ENCODE measurements at places on chromosomes 6 and 20.

DNA sequence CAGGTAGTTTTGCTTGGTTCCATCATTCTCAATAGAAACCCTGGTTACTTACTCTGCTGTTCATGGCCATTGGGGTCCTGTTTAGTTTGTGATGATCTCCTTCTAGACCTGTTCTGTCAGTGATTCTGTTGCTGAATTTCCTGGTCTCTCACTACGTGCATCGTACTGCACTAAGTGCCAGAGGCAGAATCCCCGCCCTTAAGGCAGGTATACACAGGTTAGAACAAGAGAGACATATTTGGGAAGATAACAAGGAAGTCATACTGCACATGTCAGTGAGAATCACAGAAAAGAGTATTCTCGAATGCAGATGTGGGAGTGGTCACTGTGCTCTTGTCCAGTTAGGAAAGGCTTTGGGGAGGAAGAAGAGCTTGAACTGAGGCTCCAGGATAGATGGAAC lies 148.1 kb upstream of the MYLIP start:
- DNase-seq, result no peak

DNA sequence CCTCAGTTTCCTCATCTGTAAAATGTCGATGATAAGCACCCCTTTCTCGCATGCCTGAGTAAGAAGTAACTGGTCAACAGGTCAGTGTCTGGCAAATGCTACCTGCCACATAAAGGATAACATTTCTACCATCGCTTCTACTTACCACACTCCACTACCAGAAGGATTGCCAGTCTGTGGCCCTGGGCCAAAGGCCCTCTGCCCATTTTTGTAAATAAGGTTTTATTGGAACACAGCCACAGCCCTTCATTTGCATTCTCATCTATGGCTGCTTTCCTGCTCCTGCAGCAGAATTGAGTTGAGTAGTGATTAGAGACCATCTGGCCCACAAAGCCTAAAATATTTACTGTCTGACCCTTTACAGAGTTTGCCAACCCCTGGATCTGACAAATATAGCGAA lies 121.8 kb downstream of the TOX2 start:
- no peak for DNase-seq

DNA sequence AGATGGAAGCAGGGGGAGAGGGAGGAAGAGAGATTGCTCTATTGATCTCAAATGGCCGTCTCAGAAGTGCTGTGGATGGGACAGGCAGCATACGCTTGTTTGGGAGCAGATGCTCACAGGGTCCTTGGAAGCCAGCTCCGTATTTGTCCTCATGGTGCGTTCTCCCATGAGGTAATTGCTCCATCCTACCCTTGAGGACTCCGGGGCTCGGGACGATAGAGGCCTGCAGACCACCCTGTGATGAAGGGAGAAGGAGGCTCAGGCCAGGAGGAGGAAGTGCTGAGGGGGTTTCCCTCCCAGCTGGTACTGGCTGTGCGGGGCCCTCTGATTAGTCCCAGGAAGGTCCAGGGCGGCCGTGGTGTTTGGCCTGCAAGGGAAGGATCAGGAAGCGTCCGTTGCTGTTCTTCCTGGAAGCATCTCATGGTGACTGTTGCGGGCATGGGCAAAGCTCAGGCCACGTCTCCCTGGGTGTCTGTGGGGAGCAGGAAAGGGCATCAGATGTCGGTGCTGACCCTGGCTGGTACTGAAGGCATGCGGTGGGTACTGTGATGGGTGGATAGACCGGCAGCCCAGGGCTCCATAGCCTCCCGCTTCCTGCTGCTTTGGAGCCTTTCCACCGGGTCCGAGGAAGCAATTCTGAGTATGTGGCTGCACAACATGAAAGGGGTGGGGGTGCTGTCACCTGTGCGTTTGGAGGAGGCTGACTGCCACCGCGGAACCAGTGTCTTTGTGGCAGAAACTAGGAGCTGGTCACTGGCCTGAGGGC lies 158.3 kb downstream of the SYCP2 start:
- no peak for DNase-seq

GRCh38 chr6:684831-685636 lies 7.9 kb downstream of the EXOC2 start:
- DNase-seq, result peak; percentile 59

- no peak for DNase-seq
Measured at GRCh38 chr6:64249115-64249514, 613.5 kb downstream of the PHF3 start.

DNA sequence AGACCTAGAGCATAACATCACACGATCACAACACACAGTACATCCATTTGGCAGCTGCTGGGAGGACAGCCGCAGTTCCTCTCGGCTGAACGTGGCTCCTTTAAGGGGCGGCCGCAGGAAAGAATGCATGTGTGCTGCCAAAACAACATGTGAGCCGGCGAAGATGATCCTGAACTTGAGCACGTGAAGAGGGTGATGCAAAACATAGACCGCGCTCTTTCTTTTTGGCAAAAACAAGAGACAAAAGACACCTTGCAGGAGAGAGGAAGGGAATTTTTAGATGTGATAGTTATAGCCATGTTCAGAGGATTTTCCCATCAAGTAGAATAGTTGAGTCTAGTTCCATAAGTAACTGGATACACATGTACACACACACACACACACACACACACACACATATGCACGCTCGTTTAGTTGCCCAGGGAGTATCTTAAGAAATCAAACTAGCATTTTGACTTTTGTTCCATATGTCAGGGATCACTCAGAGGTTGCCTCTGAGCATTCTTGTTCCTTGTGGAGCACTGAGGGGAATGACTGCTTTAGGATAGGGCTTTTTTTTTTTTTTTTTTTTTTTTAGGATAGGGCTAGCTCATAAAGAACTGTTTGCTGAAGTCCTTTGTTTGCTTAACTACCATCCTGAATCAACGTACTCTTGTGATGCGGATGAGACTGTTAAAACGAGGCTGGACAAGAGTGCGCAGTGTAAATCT lies 21.7 kb upstream of the RANBP9 start:
- DNase-seq, result no peak

DNA sequence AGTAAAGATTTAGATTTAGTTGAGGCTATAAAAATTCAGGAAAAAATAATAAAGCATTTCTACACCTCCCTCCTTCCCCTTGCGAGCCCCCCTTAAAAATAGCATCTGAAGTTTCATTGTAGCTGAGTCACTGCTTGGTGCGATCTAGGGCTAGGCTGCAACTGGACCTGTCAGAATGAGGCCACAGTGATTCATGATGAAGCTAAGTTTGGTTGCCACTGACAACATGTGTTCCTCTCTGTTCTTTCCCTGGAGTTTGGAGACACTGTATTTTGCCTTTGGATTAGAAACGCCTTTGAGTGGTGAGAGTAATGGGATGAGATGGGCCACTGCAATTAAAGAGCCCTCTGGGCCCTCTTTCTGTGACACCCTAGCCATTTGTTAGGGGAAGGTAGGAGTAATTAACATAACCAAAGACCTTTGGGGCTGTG lies 334.1 kb downstream of the NRN1 start:
- no peak for DNase-seq

GRCh38 chr6:6972456-6972855 lies 135.3 kb upstream of the RREB1 start:
- DNase-seq, result no peak

DNA sequence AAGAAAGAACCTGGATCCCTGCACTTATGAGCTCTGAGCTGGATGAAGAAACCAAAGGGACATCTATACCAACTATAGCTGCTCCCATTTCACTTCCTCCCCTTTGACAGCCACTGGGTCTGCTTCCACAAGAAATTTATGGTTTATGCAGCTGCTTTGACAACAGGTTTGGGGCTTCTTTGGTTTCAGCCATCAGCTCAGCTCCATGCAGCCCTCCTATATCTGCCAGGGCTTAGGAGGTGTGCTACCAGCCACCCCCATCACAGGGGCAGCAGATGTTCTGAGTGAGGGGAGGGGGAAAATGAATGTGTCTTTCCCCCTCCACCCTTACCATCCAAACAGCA lies 29.2 kb upstream of the PKHD1 start:
- no peak for DNase-seq

DNA sequence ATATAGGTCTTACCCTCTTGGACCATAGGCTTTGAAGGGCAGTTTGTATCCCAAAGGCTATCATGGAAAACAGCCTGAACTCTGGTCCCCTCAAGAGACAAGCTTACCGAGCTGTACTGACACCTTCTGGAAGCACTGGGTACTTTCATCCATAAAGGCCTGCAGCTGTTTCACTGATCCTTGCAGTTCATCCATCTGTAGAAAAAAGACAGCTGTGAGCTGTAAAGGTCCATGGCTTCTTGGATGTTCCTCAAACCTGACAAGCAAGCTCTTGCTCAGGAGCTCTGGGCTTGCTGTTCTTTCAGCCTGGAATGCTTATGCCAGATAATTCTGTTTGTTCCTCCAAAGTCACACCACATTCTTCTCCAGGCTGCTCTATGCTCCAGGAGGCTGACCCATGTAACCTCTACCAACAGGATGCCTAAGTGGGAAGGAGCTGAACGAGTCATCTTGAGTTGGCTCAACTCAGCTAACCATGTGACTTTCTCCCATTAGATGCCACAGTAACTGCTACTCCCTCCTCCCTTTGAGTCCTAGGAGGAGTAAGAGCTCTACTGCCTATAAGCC lies 8.8 kb upstream of the NDRG3 start:
- peak; percentile 41 for DNase-seq

DNA sequence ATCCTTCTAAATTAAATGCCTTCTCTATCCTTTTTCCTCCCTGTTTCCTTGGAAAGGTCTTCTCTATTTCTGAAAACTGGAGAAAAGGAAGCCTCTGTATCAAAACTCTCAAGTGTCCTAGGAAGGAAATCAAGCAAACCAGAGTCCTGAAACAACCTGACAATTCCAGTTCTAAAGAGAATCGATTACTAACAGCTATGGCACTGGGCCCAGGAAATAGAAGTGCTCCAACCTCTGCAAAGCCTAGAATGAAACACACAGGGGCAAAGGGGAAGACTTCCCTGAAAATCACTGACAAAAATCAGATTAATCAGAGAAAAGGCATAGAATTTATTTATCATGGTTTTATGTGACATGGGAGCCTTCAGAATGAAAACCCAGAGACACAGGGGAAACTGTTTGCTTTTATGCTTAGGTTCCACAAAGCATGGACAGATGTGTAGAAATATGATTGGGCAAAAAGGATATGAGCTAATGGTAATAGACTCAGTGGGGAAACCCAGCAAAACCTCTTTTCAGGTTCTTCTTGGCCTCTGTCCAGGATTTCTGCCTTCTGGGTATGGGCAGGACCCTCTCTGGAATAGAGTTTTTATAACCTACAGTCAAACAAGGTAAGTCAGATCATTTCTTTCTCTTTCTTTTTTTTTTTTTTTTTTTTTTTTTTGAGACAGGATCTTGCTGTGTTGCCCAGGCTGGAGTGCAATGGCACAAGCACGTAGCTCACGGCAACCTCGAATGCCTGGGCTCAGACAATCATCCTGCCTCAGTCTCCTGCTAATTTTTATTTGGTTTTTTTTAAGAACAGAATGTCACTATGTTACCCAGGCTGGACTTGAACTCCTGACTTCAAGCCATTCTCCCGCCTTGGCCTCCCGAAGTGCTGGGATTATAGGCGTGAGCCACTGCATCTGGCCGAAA lies 91.7 kb downstream of the CD24 start:
- no peak for DNase-seq

- DNase-seq, result no peak
Measured at GRCh38 chr20:51206032-51206662, 183.2 kb upstream of the KCNG1 start.

- no peak for DNase-seq
Measured at GRCh38 chr6:139219746-139220145, 72.1 kb downstream of the TXLNB start.

- DNase-seq, result peak; percentile 90
Measured at GRCh38 chr6:30828027-30828962, 56.0 kb upstream of the DDR1 start.

- no peak for DNase-seq
Measured at GRCh38 chr6:170006071-170006899, 254.9 kb downstream of the ERMARD start.

GRCh38 chr6:163963205-163964120 lies 548.9 kb downstream of the QKI start:
- no peak for DNase-seq

DNA sequence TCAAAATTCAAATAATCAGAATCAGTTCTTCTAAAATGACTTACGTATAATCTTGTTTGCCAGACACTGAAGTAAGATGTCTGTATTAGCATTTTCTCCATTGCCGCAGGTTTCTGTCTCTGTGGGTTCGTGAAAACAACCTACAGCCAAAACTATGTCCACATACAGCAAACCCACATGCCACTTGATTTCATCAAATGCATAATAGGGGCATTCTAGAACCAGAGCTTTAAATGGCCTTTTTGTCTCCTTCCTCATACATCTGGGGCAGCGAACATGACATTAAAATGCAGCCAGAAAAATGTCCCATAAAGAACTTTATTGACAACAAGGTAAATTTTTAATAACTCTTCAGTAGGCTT lies 90.2 kb upstream of the QKI start:
- no peak for DNase-seq

GRCh38 chr20:32823078-32823477 lies 3.3 kb downstream of the MAPRE1 start:
- DNase-seq, result peak; percentile 45

DNA sequence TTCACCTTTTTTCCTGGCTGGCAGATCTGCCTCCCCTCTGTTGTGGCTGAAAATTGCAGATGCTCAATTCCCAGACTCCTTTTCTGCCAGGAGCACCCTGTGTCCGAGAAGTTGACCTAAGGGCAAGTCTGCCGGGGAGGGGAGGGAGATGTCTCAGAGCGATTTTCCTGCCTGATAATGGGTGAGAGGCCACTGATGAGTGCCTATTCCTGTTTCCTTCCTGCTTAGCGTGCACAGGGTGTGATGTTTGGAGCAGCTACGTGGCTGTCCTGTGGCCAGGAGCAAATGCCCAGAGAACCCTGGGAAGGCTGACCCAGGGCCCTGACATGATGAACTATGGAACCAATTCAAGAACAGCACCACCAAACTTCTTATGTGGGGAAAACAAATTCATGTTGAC lies 22.5 kb downstream of the SOX4 start:
- DNase-seq, result no peak

GRCh38 chr20:13147071-13147963 lies 73.8 kb upstream of the ISM1 start:
- DNase-seq, result no peak

- no peak for DNase-seq
Measured at GRCh38 chr6:18276610-18277236, 12.4 kb upstream of the DEK start.

DNA sequence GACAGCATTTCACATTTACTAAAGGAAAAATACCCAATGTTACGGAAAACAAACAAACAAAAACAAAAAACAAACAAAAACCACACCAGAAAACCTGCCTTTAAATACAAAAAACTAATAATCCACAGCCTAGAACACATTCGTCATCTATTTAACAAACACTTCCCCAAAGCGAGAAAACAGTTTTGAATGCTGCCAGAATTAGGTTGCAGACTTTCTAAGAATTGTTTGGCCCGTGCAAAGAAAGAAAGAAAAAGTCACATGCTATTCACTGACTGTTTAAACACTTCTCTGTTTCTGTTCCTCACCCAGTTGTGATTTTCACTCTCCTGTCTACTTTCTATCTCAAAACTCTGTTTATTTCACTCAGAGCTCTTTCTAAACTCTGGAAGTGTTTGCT lies 52.5 kb downstream of the BCAS1 start:
- DNase-seq, result no peak

- DNase-seq, result no peak
Measured at GRCh38 chr6:35970181-35970580, 49.3 kb upstream of the SRPK1 start.

Data from activated T-cell treated with anti-CD3 and anti-CD28 coated beads, Interleukin-2, amount 50 U/mL, for 48 hours (primary cell).